NCI-H1092 treated with DMSO at 0.1 percent for 48 hours (cell line): ENCODE measurements at places on chromosomes 7 and 10.

GRCh38 chr10:117184296-117184695 is 13.0 kb upstream of the KCNK18 start:
- no peak for DNase-seq

- no peak for DNase-seq
Observed at GRCh38 chr10:34809796-34810195, 5.3 kb downstream of the PARD3 start.

GRCh38 chr7:95318501-95319100 is 5.7 kb downstream of the PON1 start:
- DNase-seq: peak; percentile 96

GRCh38 chr10:34655286-34656170 is 159.6 kb downstream of the PARD3 start:
- peak; percentile 38 for DNase-seq

- DNase-seq: no peak
Observed at GRCh38 chr10:63901228-63901627, 380.0 kb downstream of the REEP3 start.

DNA sequence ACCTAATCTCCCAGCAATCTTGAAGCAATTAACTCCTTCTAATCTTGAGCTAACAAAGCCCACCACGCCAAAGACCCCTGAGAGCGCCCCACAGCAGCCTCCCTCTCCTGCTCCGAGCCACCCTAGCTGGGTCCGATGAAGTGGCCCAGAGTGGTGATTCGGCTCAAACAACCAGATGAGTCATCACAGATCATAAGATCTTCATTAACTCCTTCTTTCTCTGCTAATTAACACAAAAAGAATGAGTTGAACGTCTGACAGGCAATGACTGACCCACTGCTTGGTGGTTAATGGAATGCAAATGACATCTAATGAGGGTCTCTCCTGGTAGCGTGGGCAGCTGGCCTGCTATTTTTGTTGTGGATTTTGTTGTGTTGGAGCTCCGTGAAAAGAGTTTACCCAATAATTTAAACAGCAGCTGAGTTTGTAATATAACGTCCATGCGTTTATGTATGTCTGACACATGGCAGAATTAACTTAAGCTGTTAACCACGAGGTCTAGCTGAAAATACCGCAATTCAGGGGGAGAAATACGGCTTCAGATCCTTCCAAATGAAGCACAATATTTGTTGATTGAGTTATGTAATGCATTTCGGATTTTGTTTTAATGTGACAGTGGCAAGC is 161.4 kb downstream of the RAB11FIP2 start:
- no peak for DNase-seq

DNA sequence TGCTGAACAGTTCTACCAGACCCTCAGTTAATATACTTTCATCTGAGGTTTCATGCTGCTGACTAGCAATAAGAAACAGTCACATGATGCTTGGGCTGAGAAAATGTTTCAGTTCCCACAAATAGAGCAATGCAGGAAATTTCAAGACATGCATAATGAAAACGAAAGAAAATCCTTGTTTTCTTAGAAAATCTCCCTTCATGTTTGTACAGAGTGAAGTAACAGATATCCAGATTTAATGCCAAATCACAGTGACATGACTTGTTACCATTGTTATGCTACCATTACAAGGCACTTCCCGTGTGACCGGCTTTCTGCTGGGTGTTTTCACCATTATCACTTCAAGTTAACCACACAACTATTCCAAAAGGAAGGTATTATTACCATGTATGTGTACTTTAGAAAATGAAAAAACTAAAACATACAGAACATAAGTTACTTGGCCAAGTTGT is 121.7 kb downstream of the DOCK4 start:
- DNase-seq: no peak
